Right lung (tissue), 10 donors: ENCODE measurements at places on chromosomes 4 and X.

GRCh38 chr4:86449746-86450588 lies 90.1 kb upstream of the MAPK10 start:
- DNase-seq, result no peak

GRCh38 chr4:124958847-124959246 lies 246.3 kb upstream of the ANKRD50 start:
- DNase-seq, result no peak

DNA sequence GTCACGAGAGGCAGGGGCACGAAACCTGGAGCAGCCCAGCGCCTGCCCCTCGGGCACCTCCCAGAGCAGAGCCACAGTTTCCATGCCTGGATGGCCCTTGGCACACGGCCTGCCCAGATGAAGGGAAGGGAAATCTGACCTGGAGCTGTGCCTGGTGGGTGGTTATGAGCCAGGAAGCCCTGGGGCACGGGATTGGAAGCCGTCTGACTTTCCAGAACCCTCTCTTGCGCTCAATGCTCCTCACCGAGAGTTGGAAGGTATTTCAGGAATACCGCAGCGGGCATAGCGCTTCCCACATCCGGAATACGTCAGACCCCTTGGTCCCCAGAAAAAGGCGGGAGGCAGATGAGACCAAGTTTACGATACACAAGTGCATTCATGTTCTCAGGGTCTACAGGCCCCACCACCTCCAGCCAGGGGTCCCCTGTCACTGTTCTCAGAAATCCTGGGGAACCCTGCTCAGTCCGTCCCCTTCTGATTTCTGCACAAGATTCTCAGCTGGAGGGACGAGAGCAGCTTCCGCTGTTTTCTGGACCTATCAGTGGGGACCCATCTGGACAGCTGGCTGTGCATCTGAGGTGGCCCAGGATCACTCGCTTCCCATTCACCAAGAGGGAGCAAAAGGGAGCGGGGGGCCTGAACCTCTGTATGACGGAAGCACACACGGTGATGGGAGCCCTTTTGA lies 172.9 kb downstream of the AFAP1 start:
- no peak for DNase-seq

DNA sequence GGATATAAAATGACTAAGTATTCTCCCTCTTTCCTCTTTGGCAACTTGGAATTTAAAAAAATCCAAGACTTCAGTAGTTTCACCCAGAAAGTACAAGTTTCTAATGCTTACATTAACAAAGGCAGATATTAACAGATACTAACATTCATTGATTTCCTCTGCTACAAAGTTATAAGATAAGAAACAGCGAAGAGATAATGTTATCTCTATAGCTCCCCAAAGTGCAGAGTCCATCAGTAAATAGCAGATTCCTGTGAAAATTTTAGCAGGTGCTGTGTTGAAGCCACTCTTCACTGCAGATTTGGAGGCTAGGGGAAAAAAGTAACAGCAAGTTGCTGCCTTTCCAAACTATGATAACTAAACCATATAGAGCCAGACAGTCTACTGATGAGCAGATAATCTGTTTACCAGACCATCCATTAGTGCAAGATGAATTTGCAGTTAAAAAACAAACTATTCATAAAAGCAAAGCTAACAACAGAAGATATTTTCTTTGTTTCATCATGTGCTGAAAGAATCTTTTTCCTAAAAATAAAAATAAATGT lies 3.3 kb upstream of the CAMK2D start:
- DNase-seq, result no peak

- no peak for DNase-seq
Observed at GRCh38 chr4:168598191-168598590, 101.3 kb downstream of the PALLD start.
